ENCODE measurements at places on chromosomes 16 and 17. TPM values are rescaled to one million over a fixed set of nuclear protein-coding genes. Genes with fewer than 3 reads are reported as not detected.

GRCh38 chr17:36485805-36486203 lies 677 bp upstream of the ZNHIT3 start:
- H3K27ac ChIP-seq: peak overlapping the region; percentile 93
- peaks cover 20% of the 10 kb centered on the region for H3K36me3 ChIP-seq
- peaks cover 59% of the 10 kb centered on the region for H3K4me1 ChIP-seq
- no peak for DNase-seq

DNA sequence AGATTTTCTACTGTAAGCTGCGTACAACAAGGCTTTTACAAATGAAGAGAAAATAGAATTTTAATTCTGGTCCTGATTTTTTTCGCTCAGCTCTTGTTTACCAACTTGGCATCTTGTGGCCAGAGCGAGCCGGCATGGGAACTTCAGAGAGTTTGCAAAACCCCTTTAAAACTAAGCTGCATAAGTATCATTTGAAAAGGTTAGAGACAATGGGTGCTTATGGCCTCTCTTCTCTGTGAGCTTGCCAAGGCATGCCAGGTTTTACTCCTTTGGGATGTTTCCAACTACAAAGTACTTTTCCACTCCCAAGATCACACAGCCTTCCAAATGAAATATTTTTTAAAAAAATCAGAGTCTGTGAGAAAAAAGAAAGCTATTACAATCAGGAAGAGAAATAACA lies 62.4 kb upstream of the FA2H start:
- H3K4me3 ChIP-seq: no peak overlapping the region
- no peaks in the 10 kb centered on the region for H3K27me3 ChIP-seq
- no peak overlapping the region for H3K27ac ChIP-seq
- peaks cover 9% of the 10 kb centered on the region for H3K4me1 ChIP-seq

DNA sequence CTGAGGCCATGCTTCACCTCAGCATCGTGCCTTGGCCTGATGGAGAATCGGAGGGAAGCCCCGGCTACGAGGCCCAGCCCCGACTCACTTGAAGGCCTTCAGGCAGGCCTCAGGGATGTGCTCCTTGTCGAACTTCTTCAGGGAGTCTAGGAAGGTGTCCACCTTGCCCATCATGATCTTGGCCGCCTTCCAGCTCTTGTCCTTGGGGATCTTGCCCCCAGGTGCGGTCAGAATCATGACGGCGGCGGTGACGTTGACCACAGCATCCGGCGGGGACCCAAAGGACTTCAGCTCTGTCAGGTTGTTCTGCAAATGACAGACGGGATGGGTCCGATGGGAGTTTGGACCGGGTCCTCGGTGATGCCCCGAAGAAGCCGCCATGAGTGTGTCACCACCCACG lies 81.2 kb downstream of the PGS1 start:
- DNase-seq: no peak
- peaks cover 7% of the 10 kb centered on the region for H3K27me3 ChIP-seq
- H3K36me3 ChIP-seq: no peaks in the 10 kb centered on the region
- no peaks in the 10 kb centered on the region for H3K4me1 ChIP-seq

DNA sequence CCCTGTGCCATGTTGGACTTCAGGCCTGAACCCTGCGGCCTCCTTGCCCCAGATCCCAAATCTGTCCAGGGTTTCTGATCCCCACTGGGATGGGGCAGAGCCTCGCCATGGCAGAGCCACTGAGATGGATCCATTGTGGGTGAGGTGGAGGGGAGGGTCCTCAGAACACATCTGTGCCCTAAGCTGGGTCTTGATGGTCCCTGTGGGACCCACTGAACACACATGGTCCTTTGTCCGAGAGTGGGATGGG lies 38.0 kb upstream of the KSR1 start:
- H3K4me1 ChIP-seq: no peaks in the 10 kb centered on the region
- H3K4me3 ChIP-seq: no peak overlapping the region
- no peak for DNase-seq
- H3K27ac ChIP-seq: no peak overlapping the region

DNA sequence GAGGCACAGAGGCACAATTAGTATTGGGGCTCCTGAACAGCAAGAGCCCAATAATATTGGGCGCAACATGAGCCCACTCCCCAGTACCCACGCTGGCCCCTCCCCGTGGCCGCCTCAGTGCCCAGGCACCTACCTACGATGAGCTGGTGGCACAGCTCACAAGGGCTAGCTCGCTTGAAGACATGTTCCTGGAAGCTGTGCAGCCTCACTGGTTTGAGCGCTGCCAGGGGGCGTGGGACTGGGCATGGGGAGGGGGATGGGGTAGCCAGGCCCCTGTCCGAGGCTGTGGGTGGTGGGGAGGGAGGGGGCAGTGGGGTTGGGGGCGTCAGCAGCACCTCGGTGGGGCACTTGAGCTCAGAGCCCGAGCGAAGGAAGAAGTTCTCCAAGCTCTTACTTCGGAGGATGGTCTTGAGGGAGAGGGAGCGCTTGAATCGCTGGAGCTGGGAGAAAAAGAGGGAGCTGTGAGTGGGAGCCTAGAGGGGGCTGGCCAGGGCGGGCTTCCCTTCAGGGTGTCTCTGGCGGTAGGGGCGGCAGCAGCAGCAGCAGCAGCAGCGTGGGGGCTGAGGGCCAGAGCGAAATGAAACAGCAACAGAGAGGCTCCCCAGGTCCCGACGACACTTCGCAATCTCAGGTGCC lies 7.9 kb downstream of the STAC2 start:
- H3K4me3 ChIP-seq: no peak overlapping the region
- DNase-seq: no peak
- H3K36me3 ChIP-seq: no peaks in the 10 kb centered on the region

DNA sequence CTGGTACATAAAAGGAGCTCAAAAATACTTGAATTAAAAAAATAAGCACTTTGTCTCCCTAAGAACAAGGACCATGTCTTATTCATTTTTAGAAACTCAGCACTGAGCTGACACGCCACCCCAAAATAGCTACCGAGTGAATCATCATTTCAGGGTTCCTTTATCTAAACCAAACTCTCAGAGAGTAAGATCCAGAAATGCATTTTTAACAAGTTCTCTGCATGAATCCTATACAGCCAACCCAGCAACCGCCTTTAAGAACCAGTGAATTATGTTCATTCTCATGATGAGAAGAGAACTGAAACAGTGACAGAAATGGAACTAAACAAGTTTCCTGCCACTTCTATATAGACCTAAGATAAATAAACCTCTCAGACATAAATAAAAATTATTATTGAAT lies 8.7 kb downstream of the C16orf87 start:
- H3K27me3 ChIP-seq: no peaks in the 10 kb centered on the region
- H3K4me1 ChIP-seq: no peaks in the 10 kb centered on the region
- no peaks in the 10 kb centered on the region for H3K36me3 ChIP-seq
- H3K27ac ChIP-seq: no peak overlapping the region
- no peak overlapping the region for H3K4me3 ChIP-seq
- no peak for DNase-seq

- no peak overlapping the region for H3K4me3 ChIP-seq
- H3K36me3 ChIP-seq: no peaks in the 10 kb centered on the region
- H3K27me3 ChIP-seq: no peaks in the 10 kb centered on the region
- no peak for DNase-seq
- H3K27ac ChIP-seq: peak overlapping the region; percentile 51
These were observed 162.9 kb downstream of the COPRS start for GRCh38 chr17:31696184-31696602.

DNA sequence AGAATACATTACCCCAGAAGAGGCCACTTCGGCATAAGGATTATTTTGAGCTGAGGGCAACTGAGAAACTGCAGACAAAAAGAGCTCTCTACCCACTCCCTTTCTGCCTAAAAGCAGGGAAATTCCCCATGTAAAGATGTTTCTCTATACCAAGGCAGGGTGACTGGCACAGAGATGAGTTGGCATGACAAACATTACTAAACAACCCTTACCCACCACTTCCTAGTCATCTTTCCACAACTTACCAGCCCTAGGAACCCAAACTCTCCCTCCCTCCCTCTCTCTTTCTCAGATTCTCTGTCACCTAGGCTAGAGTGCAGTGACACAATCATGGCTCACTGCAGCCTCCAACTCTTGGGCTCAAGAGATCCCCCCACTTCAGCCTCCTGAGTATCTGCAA lies 68.6 kb downstream of the EMP2 start:
- H3K4me3 ChIP-seq: no peak overlapping the region
- H3K27ac ChIP-seq: no peak overlapping the region
- no peak for DNase-seq
- peaks cover 13% of the 10 kb centered on the region for H3K4me1 ChIP-seq
- no peaks in the 10 kb centered on the region for H3K27me3 ChIP-seq

DNA sequence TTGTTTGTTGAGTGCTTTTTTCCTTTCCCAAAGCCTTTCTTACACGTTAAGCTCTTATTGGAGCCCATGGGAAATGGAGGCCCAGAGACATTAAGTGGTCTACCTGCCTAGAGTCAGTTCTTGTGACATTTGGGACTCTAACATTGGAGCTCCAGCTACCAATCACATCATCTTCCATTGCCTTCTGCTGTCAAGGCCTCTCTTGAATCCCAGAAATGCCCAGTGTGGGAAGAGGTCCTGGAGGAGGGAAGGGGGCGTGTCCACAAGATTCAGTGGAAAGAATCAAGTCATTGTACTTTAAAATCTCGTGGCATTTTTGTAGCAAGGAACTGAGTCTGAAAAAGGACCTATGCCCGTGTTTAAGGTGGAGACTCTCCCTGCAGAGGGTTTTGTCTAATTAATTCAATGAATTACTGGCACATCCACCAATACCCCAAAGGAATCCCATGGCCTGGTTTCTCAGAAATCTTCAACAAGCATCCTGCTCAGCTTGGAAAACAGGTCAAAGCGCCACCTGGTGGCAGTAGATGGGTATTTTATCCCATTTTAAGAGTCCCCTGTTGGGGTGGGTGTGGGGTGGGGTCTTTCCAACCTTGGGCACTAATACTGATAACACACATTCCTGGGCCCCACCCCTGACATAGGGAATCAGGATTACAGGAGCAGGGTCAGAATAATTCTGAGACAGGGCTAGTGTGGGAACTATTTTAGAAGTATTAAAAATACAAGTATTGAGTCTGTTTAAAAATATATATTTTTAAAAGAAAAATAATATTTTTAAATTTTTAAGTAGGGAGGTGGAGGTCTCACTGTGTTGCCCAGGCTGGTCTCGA lies 24.6 kb downstream of the GPT2 start:
- DNase-seq: no peak
- H3K4me1 ChIP-seq: no peaks in the 10 kb centered on the region
- no peaks in the 10 kb centered on the region for H3K27me3 ChIP-seq
- no peak overlapping the region for H3K4me3 ChIP-seq
- peaks cover 9% of the 10 kb centered on the region for H3K36me3 ChIP-seq
- H3K27ac ChIP-seq: no peak overlapping the region

DNA sequence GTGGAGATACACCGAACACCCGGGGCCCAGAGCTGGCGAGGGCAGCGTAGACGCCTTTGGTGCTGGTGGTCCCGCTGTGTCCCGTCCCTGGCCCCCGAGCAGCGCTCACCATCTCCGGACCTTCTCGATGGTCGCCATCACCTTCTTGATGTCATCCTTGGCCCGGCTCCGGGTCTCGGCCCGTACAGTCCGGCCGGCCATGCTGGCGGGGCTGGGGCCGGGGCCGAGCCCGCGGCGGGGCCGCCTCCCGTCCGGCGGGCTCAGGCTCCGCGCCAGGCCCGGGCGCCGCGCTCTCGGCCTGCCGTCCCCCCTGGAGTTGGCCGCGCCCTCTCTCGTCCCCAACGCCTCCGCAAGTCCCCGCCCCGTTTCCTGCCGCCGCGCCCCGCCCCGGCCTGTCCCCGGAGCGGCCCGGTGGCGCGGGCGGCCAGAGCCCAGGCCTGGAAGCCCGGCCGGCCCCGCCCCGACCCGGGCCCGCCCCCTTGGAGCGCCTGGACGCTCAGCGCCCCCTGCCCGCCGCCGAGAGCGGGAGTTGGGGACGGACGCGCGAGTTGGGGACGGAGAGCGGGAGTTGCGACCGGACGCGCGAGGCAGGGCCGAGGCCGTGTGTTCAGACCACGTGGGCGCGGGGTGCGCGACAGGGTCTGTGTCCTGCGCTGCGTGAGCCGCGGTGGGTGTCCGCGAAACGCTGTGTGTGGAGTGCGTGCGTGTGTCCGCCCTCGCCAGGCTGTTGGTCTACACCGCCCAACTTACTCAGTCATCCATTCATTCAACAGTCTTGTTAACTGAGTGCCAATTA lies at the start of gene BCL7C:
Gene BCL7C (minus strand): TSS at position 334 of the 796 bp plus-strand sequence. CDS start 133 bp downstream, at position 201.
- H3K4me3 ChIP-seq: peak within 1 kb of the TSS; percentile 81
- peak within 1 kb of the TSS; percentile 97 for H3K27ac ChIP-seq
- peaks cover 35% of the 10 kb centered on the region for H3K4me1 ChIP-seq
- peak; percentile 47 for DNase-seq

GRCh38 chr16:3355589-3355988 lies at the start of gene OR2C1:
OR2C1 (plus strand) TSS chr16:3355889; CDS start chr16:3355941, 52 bp downstream.
- H3K4me1 ChIP-seq: no peaks in the 10 kb centered on the region
- H3K27ac ChIP-seq: no peak within 1 kb of the TSS
- H3K27me3 ChIP-seq: no peaks in the 10 kb centered on the region
- DNase-seq: no peak
- H3K4me3 ChIP-seq: no peak within 1 kb of the TSS
- no peaks in the 10 kb centered on the region for H3K36me3 ChIP-seq

The CNTNAP1 gene
- total RNA-seq: 0.88 TPM

The KRTAP3-2 gene
- total RNA-seq: not detected

The SYCE1L gene
- total RNA-seq: not detected

Measured in esophagus squamous epithelium (tissue), 5 donors.